ENCODE measurements at places on chromosomes 3 and 15. TPM values are rescaled to one million over a fixed set of nuclear protein-coding genes. Genes with fewer than 3 reads are reported as not detected.

DNA sequence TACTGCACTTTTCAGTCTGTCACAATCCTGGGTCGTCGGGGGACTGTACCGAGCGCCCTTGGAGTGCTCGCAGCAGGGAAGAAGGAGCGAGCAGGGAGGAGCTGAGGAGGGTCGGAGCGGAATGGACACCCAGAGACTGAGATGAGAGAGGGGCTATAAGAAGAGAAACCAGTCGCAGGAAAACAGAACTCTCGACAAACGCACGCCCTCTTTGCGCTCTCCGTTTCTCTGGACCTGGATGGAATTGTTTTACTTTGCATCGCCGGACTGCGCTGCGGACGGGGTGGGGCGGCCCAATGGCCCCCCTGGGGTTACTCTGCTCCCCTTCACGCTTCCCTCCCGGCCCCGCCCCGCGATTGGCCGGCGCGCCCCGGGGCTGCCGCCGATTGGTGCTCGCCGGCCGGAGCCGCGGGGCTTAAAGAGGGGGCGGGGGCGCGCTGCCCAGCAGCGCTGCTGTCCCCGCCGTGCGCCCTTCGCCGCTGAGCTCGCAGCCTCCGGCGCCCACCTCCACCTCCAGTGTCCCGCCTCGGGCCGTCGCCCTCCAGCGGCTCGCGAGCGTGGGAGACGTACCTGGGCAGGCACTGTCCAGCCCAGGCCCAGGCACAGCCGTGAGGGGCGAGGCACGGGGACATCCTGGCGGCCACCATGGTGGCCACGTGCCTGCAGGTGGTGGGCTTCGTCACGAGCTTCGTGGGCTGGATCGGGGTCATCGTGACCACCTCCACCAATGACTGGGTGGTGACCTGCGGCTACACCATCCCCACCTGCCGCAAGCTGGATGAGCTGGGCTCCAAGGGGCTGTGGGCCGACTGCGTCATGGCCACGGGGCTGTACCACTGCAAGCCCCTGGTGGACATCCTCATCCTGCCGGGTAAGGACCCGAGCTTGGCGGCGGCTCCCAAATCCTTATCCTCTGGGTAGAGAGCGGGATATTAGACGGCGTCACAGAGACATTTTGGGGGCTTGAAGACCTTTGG lies at the start of gene CLDN11:
Gene CLDN11, plus strand, starts transcription at position 447 of the 977 bp plus-strand sequence. Its CDS starts 199 bp downstream, at position 646.
- peak; percentile 41 for DNase-seq

- DNase-seq = no peak
Observed at GRCh38 chr3:135141672-135142071, 346.6 kb downstream of the EPHB1 start.

- DNase-seq = no peak
Observed at GRCh38 chr3:50695031-50695430, 20.3 kb downstream of the DOCK3 start.

DNA sequence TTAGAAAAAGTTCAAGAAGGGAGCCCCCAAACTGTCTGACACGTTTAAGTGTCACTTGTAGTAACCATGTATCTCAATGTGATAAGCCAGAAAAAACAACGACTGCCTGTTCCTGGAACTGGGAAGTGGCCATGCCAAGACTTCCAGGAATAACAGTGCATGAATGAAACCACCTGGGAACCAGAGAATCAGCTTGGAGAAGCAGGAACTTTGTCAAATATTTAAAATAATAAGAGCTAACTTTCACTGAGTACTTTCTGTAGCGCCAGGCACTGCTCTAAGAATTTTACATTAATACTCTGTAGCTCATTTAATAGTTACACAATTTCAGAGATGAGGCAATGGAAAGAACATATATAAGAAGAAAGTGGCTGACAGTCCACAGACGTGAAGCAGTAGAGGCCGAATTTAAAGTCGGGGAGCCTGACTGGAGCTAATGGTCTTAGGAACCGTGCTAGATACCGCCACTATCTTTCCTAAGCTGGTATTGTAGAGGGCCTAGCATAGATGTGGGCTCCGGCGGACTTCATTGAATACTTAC lies 876 bp downstream of the PLSCR1 start:
- no peak for DNase-seq

ALDH1L1 gene
- total RNA-seq = 36.8 TPM

DNA sequence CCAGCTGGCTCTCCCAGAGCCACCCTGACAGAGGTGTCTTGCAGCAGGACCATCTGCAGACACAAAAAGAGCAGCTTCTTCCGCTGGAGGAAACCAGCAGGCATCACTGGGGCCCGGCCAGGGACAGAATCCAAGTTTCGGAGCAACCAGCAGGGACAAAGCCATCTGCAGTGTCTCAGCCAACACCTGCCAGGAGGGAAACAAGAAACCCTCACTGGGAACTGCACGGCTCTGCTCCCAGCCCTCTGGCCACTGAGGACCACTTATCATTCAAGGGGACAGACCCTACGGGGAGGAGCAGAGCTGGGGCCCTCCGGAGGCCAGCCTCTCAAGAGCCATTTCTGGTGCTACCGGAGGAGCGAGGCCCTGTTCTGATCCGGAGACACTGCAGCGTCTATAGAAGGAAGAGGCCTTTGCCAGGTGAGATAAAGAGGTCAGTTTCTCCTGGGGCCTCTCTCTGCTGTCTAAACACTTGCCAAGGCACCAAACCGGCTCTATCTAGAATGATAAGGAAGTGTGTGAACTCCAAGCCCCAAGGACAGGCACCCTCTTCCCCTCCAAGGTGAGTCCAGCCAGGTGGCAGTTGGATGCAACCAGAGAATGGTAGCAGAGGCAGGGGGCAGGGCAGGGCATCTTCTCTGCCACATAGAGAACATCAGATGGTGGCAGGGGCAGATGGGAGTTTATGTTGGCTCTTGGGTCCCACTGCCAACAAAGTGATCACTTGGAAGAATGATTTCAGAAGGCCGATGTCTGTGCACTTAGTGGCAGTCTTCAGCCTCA lies 89.0 kb downstream of the CHSY1 start:
- DNase-seq = no peak
